ENCODE measurements at places on chromosomes 16 and 17. TPM values are rescaled to one million over a fixed set of nuclear protein-coding genes. Genes with fewer than 3 reads are reported as not detected.

DNA sequence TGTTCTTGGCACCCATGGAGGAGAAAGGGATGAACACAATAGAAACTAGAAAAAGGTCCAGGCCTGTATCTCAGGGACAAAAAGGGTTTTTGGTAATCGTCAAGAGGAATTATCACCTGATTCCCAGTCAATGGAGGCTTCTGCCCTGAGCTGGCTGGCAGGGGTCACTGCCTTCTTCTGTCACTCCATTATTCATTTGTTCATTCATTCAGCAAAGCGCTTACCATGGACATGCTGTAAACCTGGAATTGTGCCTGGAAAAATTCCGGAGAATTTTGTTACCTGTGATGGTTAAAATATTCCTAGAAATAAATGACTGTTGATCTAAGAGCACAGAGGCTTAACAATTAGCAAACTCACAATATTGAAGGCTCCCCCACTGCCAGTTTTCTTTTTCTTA is 212.3 kb downstream of the SHISA9 start:
- no peak for DNase-seq

GRCh38 chr16:88635671-88636319 is 2.6 kb upstream of the IL17C start:
- DNase-seq, result no peak

- no peak for DNase-seq
Measured at GRCh38 chr16:80585764-80586163, 45.0 kb downstream of the DYNLRB2 start.

Gene ARHGAP23
- total RNA-seq, result 126 TPM

Gene IRF8
- total RNA-seq, result 12.5 TPM

Measured in aorta (tissue), 5 donors.